Karpas-422 (cell line): ENCODE measurements at places on chromosomes 6 and 20.

DNA sequence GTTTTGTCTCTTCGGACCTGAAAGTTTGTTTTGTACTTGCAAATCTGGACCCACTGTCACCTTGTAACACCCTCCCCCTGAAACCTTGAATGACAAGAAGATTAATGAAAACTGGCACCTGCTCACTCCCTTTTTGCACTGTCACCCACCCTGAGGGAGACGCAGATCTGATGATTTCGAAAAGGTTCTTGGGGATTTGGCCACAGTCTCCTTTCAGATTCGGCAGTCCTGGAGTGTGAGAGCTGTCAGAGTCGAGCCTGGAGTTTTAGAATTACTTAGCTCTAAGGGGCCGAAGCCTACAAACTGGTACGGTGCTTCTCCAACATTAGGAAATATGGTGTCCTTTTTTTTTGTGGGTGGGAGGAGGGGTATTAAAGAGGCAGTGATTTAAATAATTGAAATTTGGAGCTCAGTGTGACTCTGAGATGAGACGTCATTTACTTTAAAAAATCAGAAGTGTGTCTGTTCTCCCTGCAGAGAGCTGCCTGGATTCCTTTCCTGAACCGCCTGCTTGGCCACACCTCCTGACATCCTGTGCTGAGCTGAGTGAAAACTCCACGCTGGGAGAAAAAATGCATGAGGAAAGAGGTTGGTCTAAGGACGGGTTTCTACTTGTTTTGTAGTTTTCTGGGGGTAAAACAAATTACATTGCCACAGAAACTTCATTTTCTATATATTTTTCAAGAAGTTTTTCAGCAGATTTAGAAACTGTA is 447.0 kb upstream of the CDH4 start:
- no peak for DNase-seq

DNA sequence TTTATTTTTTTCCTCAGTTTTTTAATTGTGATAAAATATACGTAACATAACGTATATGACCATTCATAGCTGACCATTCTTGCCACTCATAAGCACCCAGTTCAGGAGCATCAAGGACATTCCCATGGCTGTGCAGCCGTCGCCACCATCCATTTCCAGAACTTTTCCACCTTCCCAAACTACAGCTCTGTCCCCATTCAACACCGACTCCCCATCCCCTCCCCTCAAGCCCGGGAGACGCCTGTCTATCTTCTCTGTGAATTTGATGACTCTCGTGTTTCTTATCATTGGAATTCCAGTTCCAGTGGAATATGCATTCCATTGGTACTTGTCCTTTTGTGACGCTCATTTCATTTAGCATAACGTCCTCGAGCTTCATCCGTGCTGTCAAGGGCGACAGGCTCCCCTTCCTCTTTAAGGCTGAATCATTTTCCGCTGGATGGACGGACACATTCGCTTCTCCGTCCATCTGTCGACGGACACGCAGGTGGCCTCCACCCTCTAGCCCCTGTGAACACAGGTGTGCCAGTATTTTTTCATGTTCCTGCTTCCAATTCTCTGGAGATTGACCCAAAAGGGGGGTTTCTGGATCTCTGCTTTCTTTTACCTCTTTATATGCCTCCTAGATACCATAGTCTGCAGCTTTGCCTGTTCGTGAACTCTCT is 88.1 kb downstream of the YTHDF1 start:
- DNase-seq, result no peak

- DNase-seq, result no peak
Measured at GRCh38 chr20:63692436-63693082, 3.9 kb upstream of the TNFRSF6B start.

- no peak for DNase-seq
Measured at GRCh38 chr6:35790683-35791082, 6.4 kb downstream of the CLPS start.

- peak; percentile 76 for DNase-seq
Measured at GRCh38 chr6:144585217-144585814, 300.2 kb downstream of the UTRN start.

DNA sequence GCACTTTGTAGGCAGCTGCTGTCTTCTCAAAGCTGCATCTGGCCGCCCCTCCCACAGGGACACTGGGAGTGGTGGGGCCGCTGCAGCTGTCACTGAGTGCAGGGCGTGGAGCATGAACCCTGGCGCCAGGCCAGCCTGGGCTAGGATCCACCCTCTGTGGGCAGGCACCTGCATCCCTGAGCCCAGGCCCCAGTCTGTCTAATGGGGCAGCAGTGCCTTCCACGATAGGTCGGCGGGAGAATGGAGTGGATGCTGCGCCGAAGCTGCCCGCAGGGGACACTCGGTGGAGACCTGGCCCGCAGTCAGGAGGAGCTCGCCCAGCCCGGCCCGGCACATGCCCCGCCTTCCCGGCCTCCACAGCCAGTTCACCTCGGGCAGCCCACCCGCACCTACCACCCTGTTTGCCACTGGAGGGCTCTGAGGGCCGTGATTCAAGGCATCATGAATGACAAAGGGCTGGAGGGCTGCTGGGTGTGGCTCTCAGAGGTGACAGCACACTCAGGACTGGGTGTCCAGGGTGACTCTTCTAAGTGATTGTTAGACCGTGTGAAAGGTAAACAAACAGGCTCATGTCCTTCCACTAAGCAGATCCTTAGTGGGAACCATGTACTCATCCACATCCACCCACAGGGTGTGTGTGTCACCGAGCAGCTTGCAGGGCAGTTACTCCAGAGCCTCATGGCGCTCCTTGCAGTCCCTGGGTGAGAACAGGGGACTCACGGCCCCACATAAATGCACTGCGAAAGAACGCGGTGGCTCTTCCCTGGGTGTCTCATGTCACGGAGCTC is 133.9 kb downstream of the AGPAT4 start:
- peak; percentile 51 for DNase-seq

- no peak for DNase-seq
Measured at GRCh38 chr6:9504191-9504590, 910.7 kb downstream of the TFAP2A start.

- no peak for DNase-seq
Measured at GRCh38 chr20:32490942-32491763, 94.0 kb downstream of the NOL4L start.

DNA sequence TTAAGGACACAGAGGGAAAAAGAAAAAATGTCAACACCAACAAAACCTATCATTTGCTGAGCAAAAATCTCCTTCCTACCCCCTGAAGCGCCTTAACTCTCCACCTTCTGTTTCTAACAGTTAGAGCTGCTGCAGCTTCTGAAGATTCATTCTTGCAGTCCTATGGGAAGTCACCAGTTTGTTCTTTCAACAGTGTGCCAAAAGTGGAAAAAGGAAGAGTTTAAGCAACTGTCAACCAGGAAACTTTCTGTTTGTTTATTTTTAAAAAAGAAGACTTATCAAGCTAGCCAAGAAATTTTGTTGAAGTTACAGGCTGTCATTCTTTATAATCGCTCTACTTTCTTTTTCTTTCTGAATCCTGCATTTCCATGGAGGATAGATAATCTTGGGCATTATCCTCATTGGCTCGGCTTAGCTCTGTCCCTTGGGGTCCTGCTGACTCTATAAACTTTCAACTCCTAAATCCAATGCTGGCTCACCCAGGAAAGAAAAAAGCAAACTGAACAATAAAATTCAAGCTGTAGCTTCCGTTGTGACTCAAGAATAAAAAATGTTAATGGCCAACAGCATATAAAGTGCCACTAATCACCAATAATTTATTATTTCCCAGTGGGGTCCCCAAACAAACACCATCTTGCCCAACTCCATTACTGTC is 172.8 kb upstream of the CITED2 start:
- DNase-seq, result no peak

DNA sequence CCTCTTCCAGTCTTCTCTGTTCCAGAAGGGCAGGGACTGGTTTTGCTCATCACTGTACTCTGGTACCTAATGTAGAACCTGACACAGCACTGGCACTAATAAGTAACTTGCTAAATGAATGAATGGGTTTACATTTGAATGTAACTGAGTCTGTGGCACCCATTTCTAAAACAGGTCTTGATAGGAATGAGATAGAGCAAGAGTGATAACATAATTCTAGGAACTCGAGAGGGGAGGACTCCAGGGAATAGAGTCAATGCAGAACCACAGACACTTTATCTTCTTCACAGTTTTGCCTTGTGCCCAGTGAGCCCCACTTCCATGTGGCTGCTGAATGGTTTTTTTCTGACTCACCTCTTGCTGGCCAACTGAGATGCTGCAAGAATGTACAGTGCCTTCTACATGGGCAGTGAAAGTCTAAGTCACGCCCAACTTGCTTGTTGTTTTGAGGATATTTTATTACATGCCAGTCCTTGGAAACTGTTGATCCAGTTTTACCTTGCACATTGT is 61.1 kb downstream of the TBC1D7 start:
- DNase-seq, result no peak

- DNase-seq, result no peak
Measured at GRCh38 chr6:117531346-117531745, 48.9 kb downstream of the DCBLD1 start.

DNA sequence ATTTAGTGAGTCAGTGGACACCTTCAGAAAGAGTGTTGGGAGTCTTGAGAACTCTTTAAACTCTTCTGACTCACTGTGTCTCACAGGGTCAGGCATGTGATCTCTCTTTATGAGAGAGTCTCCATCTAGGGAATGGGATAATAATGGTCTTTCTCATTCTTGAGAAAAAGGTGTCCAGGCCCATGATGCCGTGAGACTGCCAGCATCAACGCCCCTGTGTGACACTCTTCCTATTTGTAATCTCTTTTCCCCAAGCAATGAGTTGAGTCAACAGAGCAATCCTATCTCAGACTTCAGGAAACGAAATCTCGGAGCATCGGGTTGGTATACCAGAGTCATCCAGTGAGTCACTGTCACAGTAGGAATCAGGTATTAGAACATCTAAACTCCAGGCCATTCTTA is 82.3 kb upstream of the BMP2 start:
- no peak for DNase-seq

DNA sequence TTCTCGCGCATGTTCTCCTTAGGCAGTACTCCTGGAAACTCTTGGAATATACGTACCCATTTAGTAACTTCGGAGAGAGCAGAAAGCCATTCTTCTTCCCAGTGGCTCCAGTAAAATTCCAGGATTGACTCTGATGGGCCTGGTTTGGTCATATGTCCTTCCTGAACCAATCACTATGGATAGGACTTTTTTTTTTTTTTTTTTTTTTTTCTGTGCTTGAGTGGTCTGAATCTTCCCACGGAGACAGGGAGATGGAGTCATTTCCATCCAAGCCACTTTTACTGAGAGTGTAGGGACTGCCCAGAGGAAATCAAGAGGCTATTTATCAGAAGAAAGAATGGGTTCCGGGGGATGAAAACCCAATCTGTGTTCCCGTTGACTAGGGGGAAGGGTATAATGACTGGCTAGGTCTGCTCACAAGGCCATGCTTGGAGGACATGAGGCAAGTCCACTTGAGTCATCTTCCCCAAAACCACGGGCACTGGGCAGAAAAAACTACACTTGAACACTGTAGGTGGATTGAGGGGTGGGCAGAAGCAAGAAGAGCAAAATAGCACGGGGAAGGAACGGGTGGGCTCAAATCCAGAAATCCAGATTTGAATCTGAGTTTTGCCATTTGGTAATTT is 35.4 kb upstream of the MRPS18A start:
- DNase-seq, result no peak

DNA sequence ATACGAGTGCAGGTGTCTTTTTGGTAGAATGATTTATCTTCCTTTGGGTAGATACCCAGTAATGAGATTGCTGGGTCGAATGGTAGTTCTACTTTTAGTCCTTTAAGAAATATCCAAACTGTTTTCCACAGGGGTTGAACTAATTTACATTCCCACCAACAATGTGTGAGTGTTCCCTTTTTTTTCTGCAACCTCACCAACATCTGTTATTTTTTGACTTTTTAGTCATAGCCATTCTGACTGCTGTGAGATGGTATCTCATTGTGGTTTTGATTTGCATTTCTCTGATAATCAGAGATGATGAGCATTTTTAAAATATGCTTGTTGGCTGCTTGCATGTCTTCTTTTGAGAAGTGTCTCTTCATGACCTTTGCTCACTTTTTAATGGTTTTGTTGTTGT is 1.9 kb upstream of the ZNF831 start:
- DNase-seq, result no peak

DNA sequence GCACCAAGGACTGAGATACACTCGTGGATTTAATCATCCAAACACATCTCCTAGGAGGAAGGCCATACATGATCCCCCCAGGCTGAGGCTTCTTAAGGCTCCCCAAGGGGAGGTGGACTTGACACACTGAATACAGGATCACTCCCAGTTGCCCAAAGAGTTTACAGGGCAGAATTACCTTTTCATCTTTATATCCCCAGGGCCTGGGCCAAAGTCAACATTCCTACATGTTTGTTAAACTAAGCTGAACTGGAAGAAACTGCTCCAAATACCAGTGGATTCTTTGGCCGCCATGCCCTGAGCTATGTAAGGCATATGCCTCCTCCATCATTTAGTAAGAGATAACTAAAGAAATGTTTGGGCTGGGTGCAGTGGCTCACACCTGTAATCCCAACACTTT is 22.2 kb upstream of the SERPINB1 start:
- no peak for DNase-seq

- no peak for DNase-seq
Measured at GRCh38 chr6:155146205-155146604, 117.6 kb upstream of the CLDN20 start.

DNA sequence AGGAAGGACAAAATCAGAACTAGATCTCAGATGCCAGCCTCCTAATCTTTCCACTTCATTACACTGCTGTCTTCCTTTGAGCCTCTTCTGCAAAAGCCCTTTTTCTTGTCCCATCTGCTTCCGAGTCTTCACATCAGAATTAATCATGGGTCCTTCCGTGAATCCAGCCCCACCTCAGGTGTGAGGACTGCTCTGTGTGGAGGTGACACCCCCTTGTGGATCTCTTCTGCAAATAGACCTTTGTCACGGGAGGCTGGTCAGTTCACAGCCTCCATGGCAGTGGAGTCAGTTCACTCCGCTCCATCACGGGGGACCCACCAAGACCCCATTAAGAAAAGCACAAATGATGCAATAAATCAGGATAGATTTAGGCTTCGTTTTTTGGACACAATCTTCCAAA is 171.1 kb downstream of the ADAT2 start:
- peak; percentile 46 for DNase-seq

GRCh38 chr20:53226826-53227225 is 254.7 kb downstream of the TSHZ2 start:
- DNase-seq, result no peak

DNA sequence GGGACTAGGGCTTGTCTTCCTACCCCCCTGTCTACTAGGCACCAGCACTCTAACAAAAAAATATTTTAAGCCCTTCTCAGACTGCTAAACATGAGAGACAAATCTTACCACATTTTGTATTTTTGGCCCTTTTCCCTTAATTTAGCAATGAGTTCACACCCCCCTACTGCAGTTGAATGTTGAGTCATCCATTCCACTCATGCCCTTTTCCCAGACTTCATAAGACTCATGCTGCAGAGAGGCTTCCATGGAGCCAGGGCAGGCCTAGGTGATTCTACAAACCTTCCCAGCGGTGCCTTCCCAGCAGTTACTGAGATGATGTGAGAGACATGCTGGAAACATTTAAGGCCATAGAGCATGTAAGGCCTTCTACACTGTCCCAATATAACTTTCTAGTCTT is 53.9 kb downstream of the PXDC1 start:
- no peak for DNase-seq
